Umbilical cord (tissue), 2 donors: ENCODE measurements at places on chromosomes 16 and 17.

DNA sequence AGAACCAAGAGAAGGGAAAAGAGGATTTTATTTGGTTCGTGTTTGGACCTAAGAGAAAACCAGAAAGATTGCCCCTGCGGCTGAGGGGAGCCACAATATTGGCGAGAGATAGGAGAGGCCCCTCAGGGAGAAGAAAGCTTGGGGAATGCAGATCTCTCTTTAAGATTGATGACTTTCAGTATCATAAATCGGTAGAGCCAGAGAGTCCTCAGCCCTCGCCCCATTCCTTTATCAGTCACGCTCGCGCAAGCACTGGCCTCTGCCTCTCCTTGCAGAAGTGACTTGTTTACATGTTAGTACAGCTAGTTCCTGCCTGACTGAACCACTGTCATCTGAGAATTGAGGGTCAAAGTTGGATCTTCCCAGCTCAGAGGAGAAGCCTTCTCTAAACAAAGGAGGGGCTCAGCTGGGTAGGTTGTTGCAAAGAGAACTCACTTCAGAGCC lies 21.5 kb upstream of the KRT19 start:
- peak; percentile 68 for DNase-seq

DNA sequence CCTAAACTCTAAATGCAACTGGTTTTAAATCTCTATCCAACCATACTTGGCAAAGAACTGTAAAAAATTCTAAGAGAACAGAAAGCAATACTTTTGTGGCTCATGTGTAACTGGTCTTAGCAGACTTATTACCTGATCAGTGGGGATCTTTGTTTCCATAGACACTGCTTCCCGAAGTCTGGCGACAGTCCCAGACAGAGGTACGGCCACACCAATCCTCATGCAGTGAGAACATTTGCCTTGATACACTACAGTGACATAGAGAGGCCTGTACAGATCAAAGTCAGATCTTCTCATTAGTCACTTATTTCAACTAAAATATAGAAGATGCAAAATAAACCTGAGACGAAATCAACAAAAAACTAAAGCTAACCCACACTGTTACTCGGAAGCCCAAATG lies 43.9 kb downstream of the USP31 start:
- no peak for DNase-seq

DNA sequence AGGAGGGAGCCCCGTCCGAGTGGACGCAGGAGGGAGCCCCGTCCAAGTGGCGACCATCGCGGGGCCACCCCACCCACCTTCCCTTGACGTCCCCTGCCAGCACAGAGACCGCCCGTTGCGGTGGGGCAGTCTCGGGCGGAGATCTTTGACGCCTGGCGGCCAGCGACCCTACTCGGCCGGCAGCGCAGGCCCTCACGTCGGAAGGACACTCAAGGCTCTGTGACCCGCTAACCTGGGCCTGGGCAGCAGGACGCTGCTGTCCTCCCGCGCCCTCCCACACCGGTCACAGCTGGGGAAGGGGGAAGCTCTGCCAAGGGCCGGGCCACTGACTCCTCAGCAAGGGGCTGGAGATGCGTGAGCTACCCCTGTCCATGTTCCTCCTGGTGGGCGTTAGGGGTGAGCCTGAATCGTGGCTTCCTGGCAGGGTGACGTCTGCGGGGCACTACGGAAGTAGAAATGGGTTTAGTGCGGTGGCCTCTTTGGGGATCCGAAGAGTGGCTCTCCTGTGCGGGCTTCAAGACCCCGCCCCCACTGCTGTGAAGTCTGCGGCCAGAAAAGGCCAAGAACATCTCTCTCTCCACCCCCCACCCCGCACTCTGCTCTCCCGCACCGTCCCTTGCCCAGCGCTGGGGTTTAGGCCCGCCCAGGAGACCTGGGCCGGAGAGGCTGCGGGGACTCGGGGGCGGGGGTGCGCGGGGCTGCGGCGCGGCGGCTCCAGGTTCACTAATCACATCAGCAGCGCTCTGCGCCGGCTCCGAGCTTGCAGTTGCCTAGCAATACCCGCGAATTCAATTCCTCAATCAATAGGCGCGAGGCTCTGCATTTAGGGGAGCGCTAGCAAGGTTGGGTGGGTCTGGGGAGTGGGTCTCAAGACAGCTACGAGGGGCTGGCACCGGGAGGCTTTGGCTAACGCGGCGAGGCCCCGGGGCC lies 5.8 kb downstream of the CBX8 start:
- DNase-seq: no peak

GRCh38 chr16:50372611-50373344 lies 4.0 kb upstream of the BRD7 start:
- DNase-seq: no peak

GRCh38 chr17:43703630-43704029 lies 41.9 kb upstream of the MEOX1 start:
- no peak for DNase-seq

DNA sequence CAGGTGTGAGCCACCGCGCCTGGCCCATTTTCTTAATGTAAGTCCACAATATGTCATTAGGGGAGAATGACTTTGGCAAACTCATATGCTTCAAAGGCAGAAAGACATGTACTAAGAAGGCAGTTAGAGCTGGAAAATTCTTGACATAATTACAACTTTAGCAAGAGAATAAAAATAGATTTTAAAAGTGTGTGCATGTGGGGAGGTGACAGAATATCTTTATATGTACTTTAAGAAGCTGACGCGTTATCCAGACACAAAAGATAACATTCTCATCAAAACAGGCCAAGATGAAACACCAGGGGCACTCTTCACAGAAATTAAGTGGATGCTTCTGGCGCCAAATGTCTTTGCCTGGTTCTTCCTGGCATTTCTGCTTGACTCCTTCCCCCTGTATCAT lies 28.2 kb downstream of the GJC1 start:
- DNase-seq: no peak

DNA sequence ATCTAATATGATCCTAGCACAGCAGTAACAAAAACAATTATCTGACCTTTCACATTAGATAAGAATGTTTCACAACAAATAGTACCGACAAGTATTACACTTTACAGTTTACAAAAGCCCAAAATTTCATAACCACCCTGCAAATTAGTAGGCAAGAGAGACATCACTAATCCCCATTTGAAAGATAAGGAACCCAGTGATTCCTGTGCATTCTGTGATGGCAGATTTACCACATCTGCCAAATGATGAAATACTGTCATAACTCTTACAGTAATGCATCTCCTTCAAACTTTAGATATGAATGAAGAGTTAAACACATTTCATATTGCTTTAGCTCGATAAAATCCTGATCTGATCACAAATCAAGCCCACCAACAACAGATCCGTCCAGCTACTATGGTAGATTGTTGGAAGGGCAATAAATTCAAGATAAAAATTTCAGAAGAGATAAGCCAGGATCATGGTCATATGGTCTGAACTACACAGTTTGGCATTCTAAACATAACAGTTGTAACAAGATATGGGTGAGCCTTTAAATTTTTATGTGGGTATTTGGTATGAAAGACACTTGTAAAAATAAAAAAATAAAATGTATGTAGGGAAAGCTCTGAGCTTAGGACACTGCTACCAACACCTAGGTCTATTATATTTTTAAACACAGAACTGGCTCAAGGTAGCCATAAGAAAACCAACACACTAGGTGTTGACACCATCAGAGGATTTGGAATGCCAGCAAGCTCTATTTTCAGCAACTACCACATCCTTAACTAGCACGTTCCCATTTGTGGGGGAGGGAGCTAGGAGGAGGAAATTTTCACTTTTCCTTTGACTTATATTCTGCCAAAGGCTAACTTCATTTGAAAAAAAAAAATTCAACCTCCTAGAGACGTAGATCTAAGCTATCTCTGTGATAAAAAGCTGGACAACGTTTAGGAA lies 9.3 kb downstream of the YWHAE start:
- peak; percentile 64 for DNase-seq

GRCh38 chr16:31842864-31843263 lies 30.7 kb upstream of the ZNF267 start:
- DNase-seq: no peak

DNA sequence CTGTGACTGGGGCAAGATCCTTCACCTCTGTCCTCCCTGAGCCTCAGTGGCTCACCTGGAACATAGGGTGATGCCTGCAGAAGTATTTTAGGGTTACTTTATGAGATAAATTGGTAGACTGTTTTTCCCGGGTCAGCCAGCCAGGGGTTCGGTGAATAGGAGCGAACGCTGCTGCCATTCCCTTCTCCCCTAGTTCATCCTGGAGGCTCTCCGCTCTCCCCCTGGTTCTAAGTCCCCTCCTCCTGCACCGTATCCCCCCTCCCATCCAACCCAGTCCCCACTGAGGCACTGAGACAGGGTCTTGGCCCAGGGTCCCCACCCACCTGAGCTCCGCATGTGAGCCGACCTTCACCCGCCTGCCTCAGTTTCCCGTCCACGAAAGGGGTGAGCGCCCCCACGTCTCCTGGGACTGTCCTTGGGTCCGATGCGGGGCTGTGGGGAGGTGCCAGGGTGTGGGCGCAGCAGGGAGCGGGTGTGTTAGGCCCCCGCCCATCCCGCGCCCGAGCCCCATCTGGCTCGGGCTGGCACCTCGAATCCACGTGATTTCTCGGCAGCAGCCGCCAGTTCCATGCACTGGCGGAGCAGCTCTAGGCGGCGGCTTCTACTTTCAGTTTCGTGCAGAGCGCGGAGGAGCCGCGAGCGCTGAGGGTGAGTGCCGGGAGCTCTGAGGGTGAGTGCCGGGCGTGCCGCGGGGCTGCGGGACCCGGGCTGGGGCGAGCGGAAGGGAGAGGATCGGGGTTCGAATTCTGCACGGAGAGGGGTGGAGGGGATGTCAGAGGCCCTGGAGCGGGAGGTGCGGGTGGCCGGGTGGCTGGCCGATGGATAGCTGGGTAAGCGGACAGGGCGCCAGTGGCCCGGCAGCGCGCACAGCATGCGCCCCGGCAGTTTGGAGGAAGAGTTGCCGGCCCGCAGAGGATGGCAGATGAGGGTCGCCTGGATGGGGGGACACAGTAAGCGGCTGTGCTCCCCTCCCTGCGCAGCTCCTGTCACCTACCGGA lies at the start of gene NLRC5:
Gene NLRC5 (plus strand): TSS at position 610 of the 998 bp plus-strand sequence. CDS start 31,156 bp downstream, outside the sequence.
- peak; percentile 89 for DNase-seq

DNA sequence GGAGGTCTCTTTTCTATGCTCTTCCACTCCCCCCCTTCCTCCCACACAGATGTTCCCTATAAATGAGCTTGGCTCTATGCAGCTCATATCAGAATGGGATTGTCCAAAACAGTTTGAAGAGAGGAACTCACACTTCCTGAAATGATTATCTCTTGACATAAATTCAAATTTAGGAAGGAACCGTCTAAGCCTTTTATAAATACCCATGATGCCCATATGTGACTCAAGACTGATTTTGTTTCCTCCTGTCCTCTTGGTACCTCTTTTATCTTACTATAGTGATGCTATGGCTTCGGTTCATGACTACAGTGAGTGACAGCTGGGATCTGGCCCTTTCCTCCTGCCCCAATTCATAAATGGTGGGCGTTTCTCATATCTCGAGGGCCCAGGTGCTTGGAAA lies 16.6 kb upstream of the TERF2 start:
- DNase-seq: no peak

GRCh38 chr17:1224330-1224729 lies 44.5 kb upstream of the ABR start:
- DNase-seq: no peak

GRCh38 chr17:65370669-65371131 lies 190.7 kb downstream of the AXIN2 start:
- DNase-seq: no peak

- DNase-seq: no peak
Observed at GRCh38 chr16:391885-392335, 5.1 kb upstream of the NME4 start.

- DNase-seq: no peak
Observed at GRCh38 chr17:80876950-80877728, 114.5 kb upstream of the CHMP6 start.

DNA sequence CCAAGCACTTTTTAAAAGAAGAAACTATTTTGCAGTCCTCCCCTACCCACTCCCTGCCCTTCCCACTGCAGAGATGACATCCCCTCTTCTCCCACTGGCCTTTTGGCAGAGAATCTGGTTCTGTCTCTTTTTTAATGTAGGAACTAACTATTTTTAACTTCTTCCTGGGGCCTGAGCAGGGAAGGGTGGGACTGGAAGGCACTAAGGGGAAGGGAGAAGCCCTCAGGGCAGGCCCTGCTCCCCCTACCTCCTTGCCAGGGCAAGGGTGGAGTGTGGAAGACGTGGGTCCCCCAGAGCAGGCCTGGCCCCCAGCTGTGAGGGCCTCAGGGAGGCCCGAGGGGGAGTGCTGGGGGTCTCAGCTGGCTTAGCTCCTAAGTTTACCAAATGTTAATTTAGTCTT lies 19.5 kb downstream of the UNC13D start:
- peak; percentile 92 for DNase-seq

DNA sequence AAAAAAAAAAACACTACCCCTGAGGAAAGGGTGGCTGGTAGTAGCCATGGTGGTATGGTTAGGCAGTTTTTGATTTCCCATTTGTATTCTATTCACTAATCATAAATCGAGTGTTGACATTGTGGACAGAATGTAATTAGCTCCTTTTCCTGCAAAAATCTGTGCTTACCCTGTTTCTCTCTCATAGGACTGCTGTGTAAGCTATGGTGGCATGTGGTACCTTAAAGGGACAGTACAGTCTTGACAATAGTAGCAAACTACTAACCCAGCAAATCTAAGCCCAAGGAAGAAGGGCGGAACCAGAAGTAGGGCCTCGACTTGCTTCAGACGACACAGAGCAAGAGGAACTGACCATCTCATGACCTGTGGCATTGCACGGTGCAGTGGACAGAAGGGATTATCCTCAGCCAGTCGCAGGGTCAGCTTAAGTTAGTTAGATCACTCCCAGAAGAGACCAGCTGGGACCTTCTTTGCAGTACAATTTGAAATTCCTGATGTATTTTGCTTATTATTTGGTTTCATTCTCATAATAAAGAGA lies 36.3 kb downstream of the POLR3E start:
- peak; percentile 25 for DNase-seq

DNA sequence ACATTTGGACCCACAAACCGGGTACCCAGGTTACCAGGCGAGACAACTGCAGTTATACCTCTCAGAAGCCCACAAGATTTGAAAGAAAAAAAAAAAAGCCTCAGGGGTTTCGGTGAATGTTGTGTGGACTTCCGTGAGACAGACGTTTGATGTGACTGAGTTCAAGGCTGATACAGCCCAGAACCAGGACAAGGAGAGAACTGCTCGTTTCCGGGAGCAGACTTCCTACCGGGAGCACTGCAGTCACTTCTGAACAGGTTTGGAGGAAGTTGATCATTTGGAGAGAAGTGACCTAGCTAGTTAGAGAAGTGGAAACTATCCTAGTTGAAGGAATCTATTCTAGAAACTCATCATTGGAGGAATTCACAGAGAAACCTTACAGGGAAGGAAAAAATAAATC lies 847 bp downstream of the CKLF start:
- no peak for DNase-seq

GRCh38 chr17:14768923-14769322 lies 468.0 kb downstream of the HS3ST3B1 start:
- DNase-seq: no peak

DNA sequence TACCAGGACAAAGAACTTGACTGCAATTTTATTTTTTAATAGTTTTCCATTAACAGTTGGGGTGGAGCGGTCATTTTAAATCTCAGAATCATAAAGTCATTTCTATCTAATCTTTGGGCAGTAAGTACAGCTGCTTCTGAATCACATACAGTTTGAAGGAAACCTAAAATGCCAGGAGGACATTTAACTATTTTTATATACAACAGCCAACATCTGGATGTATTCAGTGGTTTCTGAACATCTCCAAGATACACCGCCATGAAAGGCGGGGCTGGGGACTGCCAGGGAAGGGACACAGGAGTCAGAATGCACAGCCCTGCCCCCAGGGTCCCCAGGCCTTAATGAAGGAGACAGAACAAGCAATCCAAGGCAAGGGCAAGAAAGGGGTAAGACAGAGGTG lies 392.3 kb downstream of the SLC39A11 start:
- DNase-seq: no peak

- DNase-seq: no peak
Observed at GRCh38 chr16:85707528-85708095, 18.9 kb upstream of the GINS2 start.
